Stimulated activated CD4-positive, alpha-beta T cell treated with anti-CD3 and anti-CD28 coated beads, Interleukin-4, amount 100 ng/mL, for 48 hours (primary cell): ENCODE measurements at places on chromosomes 2 and 18.

- no peak for DNase-seq
Observed at GRCh38 chr18:48339692-48340091, 69.5 kb downstream of the ZBTB7C start.

DNA sequence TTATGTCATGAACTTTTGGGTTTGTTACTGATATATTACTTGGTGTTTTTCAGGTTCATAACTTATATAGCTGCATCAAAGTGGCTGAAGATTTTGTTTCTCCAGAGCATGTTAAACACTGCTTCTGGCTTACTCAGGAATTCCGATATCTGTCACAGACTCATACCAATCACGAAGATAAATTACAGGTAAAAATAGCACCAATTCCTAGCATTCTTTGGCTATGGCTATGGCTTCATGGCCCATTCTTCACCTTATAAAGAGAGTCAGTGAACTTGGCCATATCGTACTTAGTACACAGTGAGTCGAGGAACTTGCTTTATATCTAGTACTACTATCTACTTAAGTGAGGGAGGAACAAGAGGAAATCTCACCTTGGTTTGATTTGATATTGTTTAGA, 49.9 kb downstream of the KDM3A start:
- no peak for DNase-seq

DNA sequence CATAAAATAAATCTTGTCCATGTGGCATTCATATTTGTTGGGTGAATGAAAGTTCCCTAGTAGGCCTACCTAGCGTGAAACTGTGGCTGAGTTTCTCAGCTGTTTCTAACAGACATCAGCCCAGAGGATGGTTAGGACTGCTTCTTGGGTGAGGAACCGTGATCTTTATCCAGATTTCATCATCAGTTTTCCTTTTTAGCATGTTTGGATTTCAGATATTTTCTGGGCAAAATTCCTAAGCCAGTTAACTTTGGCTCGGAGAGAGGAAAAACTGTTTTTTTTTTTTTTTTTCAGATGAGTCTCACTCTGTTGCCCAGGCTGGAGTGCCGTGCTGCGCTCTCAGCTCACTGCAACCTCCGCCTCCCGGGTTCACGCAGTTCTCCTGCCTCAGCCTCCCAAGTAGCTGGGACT, 53.5 kb downstream of the DGKD start:
- DNase-seq, result no peak

- DNase-seq, result no peak
Observed at GRCh38 chr18:61984349-61984748, 91.5 kb upstream of the RNF152 start.

DNA sequence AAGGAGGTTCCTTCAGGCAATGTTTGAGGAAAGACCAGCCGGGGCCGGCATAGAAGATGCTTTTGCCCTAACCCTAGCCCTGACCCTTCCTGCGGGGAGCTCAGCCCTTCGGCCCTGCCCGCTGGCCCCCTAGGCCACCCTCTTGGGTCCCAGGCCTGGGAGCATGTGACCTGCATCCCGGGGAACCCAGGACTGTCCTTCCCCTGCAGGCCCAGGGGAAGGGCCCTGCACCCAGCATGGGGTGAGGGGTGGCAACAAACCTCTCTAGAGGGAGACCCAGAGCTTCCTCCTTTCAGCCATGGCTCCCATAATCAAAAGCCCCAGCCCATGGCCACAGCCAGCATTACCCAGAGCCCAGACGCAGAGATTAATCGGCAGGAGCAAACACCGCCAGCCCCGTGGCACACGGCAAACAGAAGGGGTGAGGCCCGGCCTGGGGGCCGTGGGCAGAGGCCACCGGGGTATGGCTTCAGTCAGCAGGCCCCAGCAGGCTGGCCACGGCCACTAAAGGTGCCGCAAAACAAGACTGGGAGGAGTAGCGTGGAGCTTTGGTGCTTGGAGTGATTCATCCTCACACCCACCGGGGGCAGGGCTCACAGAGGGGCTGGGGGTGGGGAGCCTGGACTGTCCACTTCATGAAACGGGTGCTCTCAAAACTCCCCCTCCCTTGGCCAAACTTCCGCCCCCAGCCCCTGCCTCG, 61.6 kb upstream of the HPCAL1 start:
- no peak for DNase-seq

- DNase-seq, result no peak
Observed at GRCh38 chr2:186724736-186725135, 30.9 kb downstream of the FAM171B start.

DNA sequence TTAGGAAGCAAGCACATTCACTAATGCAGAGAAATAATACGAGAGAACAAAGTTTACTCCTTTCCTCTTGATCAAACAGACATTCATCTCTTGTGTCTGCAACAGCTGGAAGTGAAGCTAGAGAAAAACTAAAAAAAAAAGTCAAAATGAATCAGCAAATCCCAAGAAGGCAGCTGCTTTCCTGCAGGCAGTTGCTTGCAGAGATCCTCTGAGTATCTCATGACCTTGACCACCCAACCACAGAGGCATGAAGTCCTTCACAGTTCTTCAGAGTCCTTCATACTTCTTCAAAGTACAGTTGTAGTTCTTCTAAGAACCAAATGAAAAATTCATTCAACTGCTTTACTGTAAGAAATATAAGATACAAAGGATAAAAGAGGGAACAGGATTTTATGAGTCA, 97.2 kb upstream of the ACVR1C start:
- no peak for DNase-seq

DNA sequence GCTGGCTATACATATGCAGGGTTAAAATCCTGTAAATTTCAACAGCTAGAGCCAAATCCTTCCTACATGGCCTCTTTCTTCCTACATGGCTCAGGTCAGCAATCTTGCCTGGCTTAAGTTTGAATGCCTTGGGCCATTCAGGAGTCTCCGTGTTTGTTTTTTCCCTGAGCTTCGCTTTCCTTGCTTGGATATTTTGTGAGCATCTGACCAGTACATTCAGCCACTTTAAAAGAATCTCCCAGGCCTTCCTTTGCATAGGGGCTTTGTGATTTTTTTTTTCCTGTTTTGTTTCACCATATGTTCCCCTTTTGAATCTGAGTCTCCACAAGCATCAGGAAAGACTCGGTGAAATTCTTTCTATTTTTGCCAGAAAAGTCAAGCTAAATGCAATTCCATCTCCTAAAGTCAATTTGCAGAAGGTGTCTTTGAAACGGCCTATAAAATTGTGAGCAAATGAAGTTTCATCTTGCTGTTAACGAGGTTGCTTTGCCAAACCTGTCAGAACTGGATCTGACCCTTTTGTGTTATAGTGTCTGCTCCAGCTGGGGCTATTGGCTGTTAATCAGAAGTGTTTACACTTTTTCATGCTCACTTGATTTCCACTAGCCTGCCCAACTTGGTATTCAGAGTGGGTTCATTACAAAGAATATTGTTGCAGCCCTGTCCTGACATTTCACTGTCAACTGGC, 256.9 kb downstream of the DCC start:
- DNase-seq, result no peak

DNA sequence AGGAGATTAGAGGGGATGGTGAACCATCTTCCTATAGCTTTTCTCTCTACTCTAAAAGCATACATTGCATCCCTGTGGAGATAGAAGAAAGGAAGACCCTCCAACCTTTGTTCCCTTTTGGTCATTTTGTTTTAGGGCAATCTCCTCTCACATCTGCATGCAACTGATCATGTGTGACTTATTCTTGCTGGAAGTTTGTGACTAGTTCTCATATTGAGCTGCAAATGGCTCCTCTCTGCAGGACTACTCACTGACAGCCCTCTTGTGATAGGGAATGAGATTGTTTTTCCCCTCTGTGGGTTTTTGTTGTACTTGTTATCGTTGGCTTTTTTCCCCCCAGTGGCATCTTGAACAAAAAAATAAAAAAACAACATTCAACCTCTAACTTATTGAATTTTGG, 416.0 kb upstream of the CNTNAP5 start:
- DNase-seq, result no peak

DNA sequence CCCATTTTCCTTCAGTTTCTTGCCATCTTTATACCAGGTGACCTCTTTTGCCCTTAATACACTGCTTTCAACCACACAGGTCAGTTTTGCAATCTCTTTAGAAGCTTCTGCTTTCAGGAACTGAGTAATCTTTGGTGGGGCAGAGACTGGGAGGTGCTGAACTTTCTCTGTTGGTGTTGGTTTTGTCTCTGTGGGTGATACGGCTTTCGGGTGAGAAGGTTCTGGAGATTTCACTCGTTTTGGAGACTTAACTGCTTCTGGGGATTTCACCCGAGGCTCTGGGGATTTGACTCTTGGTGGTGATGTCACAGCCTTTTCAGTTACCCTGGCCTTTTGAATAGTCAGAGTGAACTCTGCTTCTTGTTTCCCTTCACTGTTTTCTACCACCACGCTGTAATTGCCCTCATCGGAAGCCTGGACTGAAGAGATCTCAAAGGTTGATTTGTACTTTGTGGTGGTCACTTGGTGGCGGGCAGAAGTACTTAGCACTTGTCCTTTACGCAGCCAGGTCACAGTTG, 50.4 kb downstream of the PLEKHA3 start:
- peak; percentile 41 for DNase-seq

- no peak for DNase-seq
Observed at GRCh38 chr2:45595721-45596435, 15.2 kb downstream of the SRBD1 start.

GRCh38 chr2:56127463-56128152, 56.2 kb upstream of the CCDC85A start:
- DNase-seq, result no peak
